NCI-H1436 (cell line): ENCODE measurements at places on chromosomes 7 and 10.

DNA sequence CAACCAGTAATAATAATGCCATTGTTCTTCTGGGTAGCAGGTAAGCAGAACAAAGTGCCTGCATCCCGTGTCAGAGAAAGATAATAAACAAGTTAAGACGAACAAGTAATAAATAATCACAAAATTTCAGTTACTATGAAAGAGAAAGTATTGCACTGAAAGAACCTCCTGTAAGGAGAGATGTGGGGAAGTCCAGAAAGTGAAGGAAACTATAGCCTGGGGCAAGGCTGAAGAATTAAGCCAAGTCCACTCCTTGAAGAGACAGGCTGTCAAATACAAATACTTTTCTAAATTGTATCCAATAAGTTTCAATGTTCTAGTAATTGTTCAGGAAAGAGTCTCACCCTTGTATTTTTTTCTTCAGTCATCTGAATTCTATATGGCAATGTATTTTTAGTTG, 611.4 kb downstream of the MAGI2 start:
- no peak for DNase-seq

DNA sequence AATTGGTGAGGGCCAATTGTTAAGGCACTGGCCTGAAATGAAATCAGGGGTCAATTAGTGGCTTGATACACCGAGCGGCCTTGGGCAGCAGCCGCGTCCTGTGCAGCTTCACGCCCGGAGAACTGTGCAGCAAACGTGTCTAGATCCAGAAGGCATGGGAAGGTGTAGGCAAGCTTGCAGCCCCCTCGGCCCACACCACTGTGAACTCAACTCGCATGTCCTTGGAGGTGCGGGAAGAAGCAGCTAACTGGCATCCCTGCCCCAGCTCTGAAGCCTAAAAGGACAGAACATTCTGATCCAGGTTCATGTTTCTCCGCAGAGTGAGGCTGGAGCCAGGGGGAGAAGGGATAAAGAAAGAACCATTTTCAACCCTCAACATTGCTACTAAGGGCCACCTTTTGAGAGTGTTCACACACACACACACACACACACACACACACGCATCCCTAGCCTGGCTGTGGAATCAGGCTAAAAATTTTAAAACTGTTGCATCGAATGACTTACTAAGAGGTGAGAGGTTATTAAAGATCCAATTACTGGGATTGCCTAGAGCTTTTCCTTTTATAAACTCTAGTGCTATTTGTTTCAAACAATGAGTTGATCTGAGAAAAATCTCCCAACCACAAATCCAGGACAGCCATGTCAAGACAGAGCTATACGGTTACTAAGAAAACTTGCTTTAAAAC, 104.0 kb downstream of the PARP12 start:
- DNase-seq = no peak

DNA sequence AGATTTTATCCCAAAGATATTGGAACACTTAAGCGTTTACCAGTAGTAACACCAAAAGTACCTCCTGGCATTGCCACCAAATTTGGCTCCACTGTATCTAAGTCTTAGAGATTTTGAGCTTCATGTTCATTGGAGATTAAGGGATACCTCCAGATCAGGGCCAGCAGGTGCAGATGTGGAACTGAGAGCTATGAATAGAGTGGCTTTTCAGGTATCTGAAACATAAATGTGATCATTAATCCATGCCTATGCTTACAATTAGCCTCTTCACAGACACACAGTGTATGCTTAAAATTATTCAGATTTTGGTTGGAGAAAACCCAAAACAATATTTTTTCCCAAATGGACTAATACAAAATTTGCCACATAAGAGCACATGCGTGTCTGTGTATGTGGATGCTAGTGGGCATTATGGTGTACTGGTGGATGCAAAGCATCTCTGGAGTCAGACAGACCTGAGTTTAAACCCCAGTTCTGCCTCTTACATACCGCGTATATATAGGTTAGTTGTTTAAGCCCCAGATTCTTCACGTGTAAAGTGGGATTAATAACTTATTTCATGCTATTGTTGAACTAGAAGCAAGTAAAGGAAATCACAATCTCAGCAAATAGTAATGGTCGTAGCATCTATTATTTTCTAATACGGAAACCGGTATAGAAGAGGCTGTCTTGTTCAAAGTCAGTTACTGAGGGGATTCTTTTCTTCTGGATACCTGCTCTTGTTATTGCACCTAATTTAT, 6.8 kb upstream of the LRRC4 start:
- DNase-seq = no peak

DNA sequence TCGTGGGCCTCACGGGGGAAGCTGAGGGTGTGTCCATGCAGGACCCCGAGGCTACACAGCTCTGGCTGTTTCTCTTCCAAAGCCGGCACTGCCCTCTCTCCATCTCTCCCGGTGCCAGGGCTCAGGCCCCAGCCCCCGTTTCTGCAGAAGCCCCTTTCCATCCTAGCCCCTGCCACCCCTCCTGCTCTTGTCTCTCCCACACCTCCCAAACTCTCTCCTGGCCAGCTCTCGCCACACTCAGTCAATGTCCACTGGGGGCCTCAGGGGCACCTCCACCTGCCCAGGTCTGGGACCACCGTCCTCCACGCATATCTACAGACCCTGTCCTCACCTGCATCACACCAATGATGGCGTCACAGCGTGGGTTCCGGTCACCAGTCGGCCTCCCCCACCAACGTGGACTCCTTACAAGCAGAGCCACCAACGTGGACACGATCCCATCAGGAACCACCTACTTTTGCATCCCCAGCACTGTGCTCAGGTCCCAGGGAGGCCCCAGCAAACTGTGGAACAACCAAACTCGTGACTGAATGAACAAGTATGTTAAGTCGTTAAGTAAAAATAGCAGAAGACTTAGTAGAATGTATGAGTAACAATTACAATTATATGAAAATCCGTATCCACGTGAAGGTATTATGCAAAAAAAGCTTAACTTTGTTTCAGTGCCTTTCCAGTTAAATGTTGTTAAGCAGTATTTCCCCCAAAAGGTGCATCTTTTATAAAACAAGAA, 38.4 kb downstream of the DIP2C start:
- DNase-seq = no peak

- no peak for DNase-seq
Measured at GRCh38 chr7:3371601-3372000, 70.5 kb downstream of the SDK1 start.

- no peak for DNase-seq
Measured at GRCh38 chr7:149838992-149839408, 825 bp downstream of the ZNF862 start.

DNA sequence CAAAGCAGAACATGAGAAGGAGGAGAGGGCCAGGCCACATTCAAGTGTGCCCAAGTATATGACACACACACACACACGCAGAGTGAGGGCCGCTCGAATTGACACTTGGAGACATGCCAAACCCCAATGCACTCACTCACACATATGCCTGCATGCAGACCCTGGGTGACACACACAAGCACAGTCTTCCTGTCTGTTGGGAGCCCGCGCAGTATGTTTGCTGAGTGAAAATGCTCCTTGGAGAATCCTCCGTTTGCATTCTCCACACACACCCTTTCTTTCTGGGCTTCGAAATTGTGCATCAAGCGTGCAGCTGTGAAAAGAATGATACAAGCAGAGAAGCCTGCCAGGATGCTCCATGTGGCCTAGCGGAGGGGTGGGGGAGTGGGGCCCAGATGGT, 120.9 kb downstream of the PLXNA4 start:
- no peak for DNase-seq

DNA sequence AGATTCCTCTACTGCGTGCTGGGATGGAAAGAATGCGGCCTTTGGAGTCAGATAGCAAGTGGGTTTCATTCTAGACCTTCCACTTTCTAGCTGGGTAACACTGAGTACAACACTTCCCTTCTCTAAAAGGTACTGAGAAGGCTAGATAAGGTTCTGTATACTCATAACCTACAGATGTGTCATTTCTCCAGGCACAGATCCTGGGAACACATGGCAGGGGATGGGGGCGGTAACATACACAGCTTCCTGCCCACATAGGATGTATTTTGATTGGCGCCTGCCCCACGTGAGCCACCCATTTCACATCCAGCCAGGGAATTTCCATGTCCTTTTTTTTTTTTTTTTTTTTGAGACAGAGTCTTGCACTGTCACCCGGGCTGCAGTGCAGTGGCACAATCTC, 31.8 kb downstream of the KLRG2 start:
- no peak for DNase-seq

DNA sequence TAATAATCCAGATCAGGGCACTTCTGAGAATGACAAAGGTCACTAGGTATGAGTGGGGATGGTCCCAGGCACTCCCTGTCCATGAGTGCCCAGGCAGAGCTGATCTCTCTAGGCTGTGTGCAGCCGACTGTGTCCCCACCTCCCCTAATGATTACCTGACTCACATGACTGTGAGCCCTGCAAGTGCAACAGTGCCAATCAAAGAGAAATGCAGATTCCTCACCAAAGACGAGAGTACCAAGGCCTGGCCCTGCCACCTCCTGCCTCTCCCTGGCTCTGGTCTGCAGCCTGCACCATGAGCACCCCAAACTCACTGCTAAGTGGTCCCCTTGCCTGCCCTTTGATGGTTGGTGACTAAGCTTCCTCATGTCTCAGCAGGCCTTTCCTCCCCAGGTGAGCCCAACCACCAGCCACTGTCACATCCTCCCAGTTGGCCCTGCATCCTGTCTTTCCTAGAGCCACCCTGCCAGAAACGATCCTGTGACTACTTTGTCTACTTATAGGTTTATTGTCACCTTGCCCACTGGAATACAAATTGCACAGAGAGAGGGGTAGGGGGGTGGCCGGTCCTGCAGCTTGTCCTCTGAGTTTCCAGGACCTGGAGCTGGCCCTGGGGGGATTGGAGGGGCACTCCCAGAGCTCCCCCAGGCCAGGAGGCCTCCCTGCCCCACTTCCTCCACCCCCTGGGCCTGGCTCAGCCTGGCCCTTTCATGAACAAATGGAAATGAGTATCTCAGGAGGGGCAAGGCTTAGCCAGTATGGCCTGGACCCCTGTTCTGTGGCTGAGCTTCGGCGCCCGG, 22.4 kb upstream of the GDF10 start:
- no peak for DNase-seq

DNA sequence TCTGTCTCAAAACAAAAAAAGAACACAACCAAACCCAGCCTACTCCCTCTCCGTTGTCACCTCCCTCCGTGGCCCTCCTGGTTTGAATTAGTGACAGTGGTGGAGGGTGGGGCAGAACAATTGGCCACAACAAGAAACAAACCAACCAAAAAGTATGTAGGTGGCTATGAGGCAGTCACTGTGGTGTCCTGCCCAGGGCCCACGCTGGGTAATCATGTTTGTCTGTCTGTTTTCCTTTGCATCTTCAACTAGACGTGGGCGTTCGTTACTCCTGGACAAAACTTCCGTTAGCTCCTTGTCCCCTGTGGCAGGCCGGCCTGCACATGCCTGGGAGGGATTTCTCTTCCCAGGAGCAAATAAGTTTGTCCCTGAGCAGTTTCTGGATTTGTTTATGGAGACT, 78.4 kb downstream of the XRCC2 start:
- DNase-seq = no peak

- DNase-seq = no peak
Measured at GRCh38 chr10:96988426-96988825, 156.3 kb downstream of the LCOR start.

DNA sequence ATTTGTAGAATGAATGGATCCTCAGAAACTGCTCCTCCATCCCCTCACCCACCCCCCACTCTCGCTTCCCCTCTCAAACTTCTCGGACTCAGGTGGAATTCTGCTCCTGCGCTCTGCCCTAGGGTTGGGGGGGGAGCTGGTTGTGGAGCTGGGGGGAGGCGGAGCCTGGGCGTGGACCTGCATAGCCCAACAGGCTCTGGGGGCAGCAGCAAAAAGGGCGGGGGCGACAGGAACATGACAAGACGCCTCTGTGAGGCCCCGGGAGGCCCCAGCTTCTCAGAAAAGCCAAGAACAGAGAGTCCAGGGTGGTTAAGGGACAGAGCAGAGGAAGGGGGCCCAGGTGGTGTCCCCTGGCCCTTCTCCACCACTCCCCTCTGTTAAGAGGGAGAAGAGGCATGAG, 3.5 kb downstream of the TSC22D4 start:
- no peak for DNase-seq

- no peak for DNase-seq
Measured at GRCh38 chr7:35754741-35755140, 46.1 kb upstream of the SEPTIN7 start.

- no peak for DNase-seq
Measured at GRCh38 chr7:41880107-41880506, 177.2 kb upstream of the INHBA start.

- DNase-seq = peak; percentile 44
Measured at GRCh38 chr7:24573554-24574338, 494 bp downstream of the PALS2 start.

GRCh38 chr7:81339946-81340345, 421.1 kb upstream of the SEMA3C start:
- no peak for DNase-seq

- no peak for DNase-seq
Measured at GRCh38 chr10:83310688-83311087, 828.6 kb upstream of the GHITM start.

GRCh38 chr7:75575488-75576121, 83.5 kb downstream of the SPDYE5 start:
- DNase-seq = no peak

DNA sequence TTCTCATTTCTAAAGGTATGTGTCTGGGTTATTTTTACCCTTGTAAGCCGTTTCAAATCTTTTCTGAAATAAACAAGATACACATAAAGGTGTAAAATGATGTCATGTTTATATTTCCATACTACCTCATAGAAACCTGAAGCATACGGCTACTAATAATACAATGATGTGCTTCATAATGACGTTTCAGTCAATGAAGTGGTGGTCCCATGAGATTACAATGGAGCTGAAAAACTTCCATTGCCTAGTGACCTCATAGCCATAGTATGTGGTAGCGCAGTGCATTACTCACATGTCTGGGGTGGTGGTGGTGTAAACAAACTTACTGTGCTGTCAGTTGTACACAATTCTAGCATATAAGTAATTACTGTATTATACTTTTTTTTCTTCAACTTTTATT, 24.9 kb downstream of the EPDR1 start:
- no peak for DNase-seq

DNA sequence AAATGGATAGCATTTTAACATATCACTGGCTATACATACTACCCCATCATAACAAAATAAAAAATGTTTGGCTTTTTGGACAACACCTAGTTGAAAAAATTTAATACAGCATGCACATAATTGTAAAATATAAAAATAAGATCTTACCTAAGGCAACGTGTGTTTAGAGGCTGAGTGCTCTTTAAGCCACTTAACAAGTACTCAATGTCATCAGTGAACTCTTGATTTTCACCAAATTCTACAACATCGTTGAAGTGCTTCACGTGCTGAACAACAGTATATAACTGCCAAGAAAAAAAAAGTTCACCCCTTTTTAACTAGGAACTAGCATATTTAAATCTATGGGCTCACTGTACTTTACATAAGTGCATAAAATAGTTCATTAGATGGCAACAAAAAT, 49.5 kb downstream of the WAPL start:
- DNase-seq = no peak

GRCh38 chr10:10677479-10677878, 340.2 kb upstream of the CELF2 start:
- no peak for DNase-seq

DNA sequence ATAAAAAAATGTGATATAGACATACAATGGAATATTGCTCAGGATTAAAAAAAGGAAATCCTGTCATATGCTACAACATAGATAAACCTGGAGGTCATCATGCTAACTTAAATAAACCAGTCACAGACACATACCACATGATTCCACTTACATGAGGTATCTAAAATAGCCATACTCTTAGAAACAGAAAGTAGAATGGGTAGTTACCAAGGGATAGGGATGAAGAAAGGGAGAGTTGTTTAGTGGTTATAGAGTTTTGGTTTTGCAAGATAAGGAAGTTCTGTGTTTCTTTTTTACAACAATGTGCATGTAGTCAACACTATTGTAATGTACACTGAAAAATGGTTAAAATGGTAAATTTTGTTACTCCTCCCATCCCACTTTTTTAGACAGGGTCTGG, 30.5 kb downstream of the BICC1 start:
- no peak for DNase-seq
